Activated CD4-positive, CD25-positive, alpha-beta regulatory T cell (primary cell): ENCODE measurements at places on chromosomes 4 and X.

DNA sequence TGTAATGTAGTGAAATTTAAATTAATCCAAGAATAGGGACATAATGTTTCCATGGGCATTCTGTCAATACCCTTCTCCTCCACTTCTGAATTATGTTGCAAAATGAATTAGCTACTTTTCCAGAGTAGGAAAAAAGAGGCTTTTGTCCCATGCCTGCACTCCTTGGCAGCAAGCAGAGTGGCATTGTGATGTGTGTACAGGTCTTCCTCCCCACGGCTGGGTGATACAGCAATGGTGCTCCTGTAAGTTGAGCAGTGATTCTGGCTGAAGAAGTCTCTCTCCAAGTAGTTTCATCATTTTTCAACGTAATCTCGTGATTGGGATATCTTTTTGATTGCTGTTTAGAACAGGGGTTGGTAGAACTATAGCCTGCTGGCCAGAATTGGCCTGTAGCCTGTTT is 59.9 kb downstream of the KIT start:
- no peak for DNase-seq

DNA sequence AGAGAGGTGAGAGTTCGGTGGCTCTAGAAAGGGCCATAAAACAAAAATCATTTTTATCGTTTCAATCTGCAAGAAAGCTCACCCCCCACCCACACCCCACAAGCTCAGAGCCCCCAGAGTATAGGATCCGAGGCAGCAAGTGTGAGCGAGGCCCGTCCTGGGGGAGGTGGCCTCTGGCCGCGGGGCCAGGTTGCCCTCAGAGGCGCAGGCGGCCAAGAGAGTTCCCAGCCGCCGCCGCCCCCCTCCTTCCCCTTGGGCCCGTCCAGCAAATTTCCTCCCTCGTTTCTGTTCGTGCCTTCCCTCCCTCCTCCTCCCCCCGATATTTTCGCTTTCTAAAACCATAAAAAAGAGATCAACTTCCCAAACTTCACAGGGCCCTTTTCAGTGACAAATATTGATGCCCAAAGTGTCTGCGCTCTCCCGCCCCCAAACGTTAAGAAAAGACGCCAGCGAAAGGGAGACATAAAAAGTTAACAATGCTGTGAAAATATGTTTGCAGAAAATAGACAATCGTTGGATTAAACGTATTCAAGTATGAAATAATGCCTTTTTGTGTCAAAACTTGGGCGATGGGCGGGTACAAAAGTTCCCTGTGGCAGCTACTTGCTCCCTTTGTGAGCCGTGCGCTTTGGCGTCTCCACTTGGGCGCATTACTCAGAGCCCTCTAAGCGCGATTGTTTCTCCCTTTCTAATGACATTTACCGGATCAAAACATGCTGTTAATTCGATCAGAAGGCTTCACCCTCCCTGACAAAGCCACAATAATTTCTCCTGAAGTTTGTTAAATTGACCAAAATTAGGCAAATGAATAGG is 1.1 kb upstream of the HELT start:
- no peak for DNase-seq

GRCh38 chr4:71380788-71381187 is 42.0 kb downstream of the SLC4A4 start:
- DNase-seq, result no peak

- no peak for DNase-seq
Observed at GRCh38 chr4:169756971-169757574, 671 bp downstream of the HPF1 start.

- DNase-seq, result no peak
Observed at GRCh38 chr4:155367608-155368007, 9.2 kb downstream of the MAP9 start.

DNA sequence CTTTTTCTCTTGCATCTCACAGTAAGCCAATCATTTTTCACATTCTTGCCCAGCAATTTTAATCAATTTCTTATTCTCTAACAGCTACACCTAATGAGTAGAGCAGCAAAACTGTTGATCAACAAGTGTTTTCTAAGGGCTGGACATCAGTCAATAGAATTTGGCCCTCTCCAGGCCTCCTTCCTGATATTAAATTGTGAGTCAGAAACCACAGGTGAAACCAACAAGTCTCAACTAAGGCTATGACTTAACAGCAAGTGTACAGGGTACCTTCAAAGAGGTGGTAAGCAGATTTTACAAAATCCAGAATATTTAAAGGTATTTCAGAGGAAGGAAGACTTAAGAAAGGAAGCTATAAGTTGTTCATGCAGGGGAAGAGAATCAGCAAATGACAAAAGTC is 156.5 kb upstream of the ARHGAP24 start:
- no peak for DNase-seq

DNA sequence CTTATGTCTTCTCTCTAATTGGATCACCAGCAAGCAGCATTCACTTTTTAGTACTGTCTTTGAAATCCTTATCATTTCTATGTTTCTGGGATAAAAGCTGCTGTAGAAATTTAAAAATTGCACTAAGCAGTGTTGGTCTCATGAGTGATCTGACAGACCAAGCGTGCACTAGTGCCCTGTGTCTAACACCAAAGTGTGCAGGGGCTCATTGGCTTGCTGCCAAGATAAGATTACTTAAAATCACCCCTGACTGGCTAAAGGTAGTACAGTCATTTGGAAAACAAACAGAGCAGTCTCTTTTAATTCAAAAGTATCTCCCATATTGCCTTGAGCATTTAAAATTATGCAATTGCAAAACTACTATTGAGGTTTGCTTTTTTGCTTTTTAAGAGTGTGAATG is 304.6 kb downstream of the ARAP2 start:
- DNase-seq, result no peak

DNA sequence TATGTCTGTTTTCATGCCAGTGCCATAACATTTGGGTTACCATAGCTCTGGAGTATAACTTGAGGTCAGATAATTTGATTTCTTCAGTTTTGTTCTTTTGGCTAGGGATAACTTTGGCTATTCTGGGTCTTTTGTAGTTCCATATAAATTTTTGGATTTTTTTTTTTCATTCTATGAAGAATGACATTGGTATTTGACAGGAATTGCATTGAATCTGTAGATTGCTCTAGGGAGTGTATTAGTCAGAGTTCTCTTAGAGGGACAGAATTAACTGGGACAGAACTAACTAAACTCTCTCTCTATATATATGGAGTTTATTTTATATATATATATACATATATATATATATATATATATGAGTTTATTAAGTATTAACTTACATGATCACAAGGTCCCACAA is 32.2 kb upstream of the SLIT2 start:
- no peak for DNase-seq

- no peak for DNase-seq
Observed at GRCh38 chrX:20061855-20062254, 54.9 kb downstream of the MAP7D2 start.

DNA sequence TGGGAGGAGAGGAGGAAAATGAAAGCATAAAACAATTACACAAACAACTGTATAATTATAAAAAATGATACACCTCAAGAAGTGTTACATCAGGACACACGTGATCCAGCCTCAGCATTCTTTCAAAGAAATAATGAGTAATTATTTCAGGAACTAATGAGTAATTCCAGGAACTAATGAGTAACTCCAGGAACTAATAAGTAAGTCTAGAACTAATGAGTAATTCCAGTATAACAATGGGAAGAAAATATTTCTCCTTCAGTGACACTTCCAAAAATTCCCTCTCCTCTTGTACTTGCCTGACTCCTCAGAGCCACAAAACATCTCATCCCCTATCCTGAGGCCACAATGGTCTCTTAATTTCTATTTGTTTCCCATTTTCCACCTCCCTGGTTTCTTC is 63.5 kb upstream of the COL25A1 start:
- DNase-seq, result no peak

- no peak for DNase-seq
Observed at GRCh38 chrX:45830343-45830742, 629.7 kb upstream of the DIPK2B start.

- no peak for DNase-seq
Observed at GRCh38 chr4:137909529-137910309, 332.4 kb downstream of the SLC7A11 start.

- DNase-seq, result no peak
Observed at GRCh38 chr4:77922158-77923094, 59.8 kb downstream of the MRPL1 start.

DNA sequence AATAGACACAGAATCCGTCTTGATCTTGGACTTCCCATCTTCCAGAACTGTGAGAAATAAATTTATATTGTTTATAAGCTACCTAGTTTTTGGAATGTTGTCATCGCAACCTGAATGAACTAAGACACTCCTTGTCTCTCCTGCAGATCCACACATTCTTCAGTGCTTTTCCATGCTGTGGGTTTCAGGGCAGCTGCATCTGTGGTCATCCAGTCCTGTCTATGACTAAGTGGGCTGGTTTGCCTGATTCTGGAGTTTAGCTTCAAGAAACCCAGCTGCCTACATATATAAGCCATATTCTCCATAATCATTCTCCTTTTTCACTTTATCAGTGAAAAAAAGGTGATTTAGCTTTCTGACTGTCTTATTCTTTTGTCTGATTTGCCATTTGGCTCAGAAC is 170.3 kb upstream of the KIT start:
- DNase-seq, result no peak

GRCh38 chr4:156475322-156475721 is 496.3 kb downstream of the PDGFC start:
- DNase-seq, result no peak

- DNase-seq, result peak; percentile 12
Observed at GRCh38 chr4:83074086-83074704, 39.2 kb downstream of the COPS4 start.

DNA sequence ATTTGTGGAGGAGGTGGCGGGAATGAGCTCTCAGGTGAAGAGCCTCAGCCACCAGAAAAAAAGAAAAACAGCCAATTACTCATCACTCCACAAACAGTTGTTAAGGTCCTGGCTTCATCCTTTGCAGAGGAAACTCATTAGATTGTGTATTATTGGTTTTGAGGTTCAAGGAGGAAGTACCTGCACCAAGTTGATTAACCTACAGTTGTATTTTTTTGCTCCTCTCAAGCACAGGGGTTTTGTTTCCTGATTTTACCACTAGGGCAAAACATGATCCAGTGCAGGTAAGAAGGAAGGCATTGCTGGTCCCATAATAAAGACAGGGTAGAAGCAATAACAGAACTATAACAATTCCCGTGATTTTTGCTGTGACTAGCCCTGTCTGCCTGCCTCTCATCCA is 84.0 kb upstream of the QRFPR start:
- DNase-seq, result no peak

GRCh38 chrX:109187473-109188168 is 294.3 kb downstream of the GUCY2F start:
- no peak for DNase-seq

GRCh38 chrX:153381684-153382532 is 19.2 kb downstream of the PNMA6E start:
- no peak for DNase-seq

DNA sequence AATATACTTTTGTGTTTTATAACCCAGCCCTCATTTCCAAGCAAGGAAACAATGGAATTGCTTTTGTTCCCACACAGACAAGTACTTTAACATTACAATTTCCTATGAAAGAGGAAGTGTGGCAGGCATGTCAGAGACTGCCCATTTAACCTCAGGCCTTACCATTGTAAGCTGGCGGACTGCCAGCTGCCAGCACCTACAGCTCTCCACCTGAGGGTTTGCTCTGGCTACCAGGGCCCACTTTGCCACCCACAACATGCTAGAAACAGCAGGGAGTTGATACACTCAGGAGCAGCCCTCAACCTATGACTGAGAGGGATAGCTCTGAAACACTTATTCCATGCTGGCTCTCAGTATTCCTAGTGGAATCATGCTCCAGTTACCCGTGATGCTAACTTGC is 152.3 kb upstream of the PRDX4 start:
- DNase-seq, result no peak

- DNase-seq, result no peak
Observed at GRCh38 chr4:127236889-127237288, 395.9 kb upstream of the INTU start.

- DNase-seq, result no peak
Observed at GRCh38 chr4:170581322-170581721, 491.6 kb upstream of the AADAT start.

- DNase-seq, result no peak
Observed at GRCh38 chr4:12724510-12724909, 759.6 kb downstream of the RAB28 start.

GRCh38 chr4:157600583-157600982 is 380.1 kb downstream of the GRIA2 start:
- DNase-seq, result no peak

DNA sequence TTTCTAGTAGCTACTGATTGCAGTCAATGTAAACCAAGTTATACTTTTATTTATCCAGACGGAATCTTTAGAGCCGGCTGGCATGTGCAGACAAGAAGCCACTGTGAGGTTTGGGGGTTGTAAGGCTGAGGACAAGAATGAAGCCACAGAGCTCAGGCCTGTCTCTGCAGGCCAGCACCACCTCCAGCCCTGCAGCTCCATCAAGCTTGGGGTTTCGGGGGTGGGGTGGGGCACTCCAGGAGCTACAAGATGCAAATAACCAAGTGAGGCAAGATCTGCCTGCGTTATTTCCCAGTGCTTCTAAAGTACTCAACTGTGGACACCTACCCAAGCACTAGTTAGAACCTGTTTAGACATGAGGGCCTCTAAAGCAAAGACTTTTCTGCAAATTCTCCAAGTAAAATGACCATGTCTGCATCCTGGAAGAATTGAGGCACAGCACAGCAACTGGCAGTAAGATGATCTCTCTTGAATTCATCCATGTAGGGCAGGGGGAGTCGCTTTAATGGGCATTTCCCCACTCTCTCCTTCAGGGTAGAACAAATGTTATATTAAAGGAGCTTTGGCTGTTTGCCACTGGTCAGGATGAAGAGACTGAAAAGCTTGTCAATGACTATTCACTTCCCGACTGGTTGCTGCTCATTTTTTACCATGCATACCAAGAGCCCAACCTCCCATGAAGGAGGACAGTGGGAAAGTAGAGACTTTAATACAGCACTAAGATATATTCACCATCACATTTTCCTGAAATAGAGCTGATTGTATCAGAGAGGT is 222.5 kb downstream of the MGST2 start:
- no peak for DNase-seq

DNA sequence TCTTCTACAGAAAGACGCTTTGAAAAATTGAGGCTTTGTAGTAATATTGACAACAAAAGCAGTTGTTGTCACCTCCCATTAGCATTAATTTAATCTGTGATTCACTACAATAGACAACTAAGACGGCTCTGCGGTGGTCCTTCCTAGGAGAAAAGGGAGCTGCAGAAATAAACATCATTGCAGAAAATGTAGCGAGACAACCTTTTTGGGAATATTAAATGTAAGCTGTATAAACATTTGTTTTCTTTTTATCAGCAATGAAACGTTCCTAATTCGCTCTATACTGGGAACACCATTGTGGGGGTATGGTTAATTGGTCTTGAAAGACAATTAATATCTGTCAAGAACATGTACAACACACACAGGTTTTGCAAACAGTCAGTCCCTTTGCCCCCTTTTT is 583.3 kb upstream of the TENM3 start:
- DNase-seq, result no peak

- no peak for DNase-seq
Observed at GRCh38 chr4:8255698-8256441, 13.7 kb upstream of the HTRA3 start.

DNA sequence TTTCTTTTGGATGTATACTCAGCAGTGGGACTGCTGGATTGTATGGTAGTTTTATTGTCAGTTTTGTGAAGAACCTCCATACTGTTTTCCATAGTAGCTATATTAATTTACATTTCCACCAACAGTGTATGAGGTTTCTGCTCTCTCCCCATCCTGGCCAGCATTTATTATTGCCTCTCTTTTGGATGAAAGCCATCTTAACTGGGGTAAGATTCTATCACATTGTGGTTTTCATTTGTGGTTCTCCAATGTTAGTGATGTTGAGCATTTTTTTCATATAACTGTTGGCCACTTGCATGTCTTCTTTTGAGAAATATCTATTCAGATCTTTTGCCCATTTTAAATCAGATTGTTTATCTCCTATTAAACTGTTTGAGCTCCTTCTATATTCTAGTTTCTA is 27.6 kb downstream of the QRFPR start:
- DNase-seq, result no peak
